ENCODE measurements at places on chromosomes 1 and 21.

DNA sequence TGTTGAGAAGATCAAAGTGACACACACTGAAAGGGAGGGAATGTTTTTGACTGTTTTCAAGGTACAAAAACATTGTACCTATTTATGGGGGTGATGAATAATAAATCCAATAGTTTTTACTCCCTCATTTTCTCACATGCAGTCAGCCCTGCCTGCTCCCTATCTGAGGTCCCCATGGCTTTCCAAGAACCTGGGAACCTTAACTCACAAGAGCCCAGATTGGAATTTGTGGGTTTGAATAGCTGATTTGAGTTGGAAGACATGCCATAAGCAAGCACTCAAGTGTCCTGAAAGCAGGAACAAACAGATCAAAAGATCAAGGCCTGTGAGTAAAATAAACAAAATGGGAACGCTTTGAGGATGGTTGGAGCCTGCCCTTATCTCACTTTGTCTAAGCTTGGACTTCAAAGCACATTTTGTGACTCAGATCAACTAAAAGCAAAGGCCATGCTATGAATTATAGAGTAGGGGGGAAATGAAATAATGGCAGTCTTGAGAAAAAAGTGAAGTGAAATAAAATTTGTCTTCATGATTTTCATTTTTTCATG, 136.6 kb downstream of the LYPLAL1 start:
- peak; percentile 47 for DNase-seq

- no peak for DNase-seq
Observed at GRCh38 chr1:239817276-239817675, 274.4 kb upstream of the FMN2 start.

DNA sequence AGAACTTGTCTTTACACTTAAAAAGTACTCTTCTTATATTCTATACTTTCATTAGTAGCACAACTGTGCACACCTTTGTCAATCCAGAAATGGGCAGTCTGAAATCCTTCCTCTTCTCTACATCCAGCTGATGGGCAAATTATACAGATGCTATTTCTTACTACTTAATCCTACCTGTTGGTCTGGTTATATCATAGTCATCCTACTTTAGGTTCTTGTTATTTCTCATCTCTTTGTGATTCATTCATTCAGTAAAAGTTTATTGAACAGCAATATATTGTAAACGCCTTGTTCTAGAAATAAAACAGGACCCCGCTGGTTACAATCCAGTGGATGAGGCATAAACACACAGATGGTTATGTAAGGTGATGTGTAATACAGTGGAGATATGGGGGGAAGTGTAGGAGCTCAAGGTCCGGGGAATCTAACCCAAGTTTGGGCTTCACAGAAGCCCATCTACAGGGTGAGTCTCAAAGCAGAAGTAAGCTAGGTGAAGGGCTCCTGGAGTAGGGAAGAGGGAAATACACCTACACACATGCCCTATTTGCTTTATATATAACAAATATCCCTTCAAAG, 11.8 kb upstream of the FUBP1 start:
- DNase-seq = no peak

DNA sequence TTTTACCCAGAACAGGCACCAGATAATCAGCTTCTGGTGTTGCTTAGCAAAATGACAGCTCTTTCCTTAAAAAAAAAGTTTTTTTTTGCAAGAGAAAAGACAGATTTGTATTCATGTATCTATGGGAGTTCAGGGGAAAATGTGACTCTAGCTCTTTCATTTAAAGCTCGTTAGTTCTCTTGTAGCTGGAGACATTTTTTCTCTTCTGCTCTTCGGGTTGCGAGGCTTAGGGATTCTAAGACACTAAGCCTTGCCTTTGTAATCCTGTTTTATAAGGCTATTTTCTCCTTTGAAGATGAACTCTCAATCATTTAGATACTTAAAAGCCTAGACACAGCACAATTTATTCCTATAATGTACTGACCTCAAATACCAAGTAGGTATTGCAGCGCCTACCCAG, 40.3 kb upstream of the EDARADD start:
- DNase-seq = no peak

- DNase-seq = no peak
Observed at GRCh38 chr1:99691175-99691574, 45.3 kb downstream of the PALMD start.

- DNase-seq = peak; percentile 75
Observed at GRCh38 chr1:206633708-206634121, 1.6 kb upstream of the DYRK3 start.

GRCh38 chr1:110112656-110113055, 413 bp downstream of the UBL4B start:
- no peak for DNase-seq

DNA sequence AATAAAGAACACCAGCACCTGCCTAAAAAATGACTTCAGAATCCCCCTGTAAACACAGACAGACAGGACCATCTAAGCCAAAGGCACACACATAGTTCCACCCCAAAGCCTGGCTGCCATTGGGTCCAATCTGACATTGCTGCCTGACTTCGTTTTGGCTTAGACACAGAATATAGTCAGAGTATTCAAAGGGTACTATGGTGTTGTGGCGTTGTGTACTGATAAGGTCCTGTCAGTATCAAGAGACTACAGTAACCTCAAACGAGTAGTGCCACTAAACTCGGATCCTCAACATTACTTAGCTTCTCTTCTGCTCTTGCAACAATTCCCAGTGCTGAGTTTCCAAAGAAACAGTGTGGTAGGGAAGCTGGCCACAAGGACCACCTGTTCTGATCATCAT, 169.3 kb upstream of the NR5A2 start:
- no peak for DNase-seq

DNA sequence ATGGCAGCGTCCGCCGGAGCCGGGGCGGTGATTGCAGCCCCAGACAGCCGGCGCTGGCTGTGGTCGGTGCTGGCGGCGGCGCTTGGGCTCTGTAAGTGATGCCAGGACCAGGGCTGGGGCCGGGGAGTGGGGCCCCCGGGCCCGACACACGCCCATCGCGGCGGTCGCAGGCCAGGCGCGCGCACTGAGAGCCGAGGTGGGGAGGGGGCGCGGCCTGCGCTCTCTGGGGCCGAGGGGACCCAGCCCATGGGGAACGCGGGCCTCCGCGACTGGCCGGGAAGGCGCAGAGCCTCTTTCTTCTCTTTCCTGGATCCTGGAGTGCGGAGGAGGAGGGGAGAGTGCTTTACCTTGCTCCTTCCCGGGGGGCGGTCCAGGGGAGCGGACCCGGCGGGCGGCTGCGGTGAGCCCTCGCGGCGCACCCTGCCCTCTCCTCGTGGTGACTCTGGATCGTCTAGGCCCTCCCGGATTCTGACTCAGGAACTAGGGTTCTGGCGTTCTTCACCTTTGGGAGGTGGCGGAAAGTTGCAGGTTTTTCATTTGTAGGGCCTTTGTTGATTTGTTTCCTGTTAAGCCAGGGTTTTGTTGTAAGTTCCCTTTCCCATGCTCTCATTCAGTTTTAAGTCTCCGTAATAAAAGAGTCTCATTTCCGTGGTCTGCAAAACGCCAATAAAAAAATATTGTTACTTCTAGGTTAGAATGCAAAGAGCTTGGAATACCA, 529 bp downstream of the MPZL1 start:
- peak; percentile 25 for DNase-seq

DNA sequence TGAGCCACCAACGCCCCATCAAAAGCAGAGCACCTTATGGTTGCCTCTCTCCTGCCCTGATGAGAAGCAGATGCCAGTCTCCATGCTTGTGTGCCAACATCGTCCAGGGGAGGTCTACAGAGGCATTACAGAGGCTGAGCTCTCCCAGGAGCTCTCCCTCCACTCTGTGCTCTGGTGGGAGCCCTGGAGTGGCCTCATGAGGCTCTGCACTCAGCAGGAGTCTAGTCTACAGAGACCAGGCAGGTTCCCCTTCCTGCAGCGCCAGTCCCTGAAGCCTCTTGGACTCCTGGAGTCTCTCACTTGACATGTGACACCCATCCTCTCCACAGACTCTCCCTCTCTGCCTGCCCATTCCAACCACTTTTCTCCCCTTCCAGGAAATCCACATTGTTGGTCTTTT, 3.4 kb downstream of the DCST1 start:
- no peak for DNase-seq

GRCh38 chr1:153586347-153586746, 20.7 kb upstream of the S100A2 start:
- DNase-seq = no peak

DNA sequence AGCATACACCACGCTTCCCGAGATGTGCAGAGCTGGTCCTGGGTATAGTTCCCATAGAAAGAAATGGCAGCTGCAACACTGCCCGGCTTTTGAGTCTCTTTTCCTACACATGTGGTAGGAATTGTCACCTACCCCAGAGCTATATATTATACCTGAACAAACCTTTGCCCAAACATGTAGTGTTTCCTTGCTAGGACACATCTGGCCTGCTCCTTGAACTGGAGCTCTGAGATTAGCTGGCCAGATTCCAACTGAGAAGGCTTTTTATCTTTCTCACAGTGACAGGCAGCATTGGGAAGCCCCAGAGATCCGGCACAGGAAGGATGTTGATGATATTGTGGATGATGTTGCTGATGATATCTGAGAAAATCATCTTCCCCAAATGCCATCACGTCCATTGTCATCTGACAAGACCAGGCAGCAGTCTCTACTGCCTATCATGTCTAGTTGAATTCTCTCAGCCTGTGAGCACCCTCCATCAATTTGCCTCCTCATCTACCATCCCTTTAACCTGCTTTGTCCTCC, 115.0 kb upstream of the SMYD2 start:
- no peak for DNase-seq

DNA sequence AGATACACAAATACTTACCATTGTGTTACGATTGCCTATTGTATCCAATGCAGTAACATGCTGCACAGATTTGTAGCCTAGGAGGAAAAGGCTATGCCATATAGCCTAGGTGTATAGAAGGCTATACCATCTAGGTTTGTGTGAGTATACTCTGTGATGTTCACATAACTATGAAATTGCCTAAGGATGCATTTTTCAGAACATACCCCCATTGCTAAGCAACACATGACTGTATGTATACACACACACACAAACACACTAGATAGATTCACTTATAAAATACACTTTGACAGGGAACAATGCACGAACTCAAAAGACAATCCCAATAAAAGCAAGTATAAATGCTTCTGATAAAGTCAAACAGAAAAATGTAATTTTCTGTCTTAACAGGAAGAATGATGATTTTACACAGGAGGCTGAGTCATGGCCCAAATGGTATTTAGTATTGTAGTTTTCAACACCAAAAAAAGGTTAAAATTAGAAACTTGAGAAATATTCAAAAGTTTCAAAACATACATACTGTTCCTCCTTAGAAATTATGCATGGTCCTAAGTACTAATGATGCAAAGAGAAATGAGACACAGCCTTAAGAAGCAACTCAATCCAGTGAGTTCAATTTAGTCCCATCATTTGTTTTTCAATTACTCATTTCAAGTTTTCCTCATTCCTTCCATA, 12.2 kb downstream of the FH start:
- no peak for DNase-seq

GRCh38 chr1:32291145-32291707, 657 bp upstream of the HDAC1 start:
- DNase-seq = peak; percentile 44

- no peak for DNase-seq
Observed at GRCh38 chr1:192159014-192159413, 752 bp downstream of the RGS18 start.

DNA sequence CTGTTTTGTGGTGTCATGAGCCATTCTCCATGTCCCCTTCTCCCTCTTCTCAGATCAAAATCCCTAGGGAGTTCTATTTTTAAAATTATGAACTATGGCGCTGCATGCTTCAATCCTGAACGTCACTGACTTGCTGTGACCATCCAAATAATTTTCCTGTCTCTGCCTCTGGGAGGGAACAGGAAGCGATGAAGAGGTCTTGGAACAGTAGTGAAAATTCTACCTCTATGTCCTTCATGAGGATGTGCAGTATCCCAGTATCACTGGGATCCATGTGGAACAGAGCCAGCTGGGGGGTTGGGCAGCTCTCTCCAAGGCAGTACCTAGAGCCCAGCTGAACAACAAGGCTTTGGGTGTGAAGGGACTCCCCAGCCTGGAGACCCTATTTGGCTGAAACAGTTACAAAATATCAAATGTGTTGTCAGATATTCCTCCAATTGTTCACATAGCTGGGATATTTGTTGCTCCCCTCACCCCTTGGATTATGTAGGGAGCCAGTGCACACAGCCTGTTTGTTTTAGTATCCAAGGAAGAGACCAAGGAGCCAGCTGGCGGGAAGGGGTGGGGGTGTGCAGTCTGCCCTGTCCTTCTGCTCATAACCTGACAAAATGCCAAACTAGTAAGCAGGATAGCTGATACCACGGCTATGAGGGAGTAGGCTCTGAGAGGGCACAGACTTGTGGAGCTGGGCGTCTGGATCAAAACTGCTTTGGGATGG, 7.6 kb downstream of the DCLRE1B start:
- DNase-seq = peak; percentile 48

DNA sequence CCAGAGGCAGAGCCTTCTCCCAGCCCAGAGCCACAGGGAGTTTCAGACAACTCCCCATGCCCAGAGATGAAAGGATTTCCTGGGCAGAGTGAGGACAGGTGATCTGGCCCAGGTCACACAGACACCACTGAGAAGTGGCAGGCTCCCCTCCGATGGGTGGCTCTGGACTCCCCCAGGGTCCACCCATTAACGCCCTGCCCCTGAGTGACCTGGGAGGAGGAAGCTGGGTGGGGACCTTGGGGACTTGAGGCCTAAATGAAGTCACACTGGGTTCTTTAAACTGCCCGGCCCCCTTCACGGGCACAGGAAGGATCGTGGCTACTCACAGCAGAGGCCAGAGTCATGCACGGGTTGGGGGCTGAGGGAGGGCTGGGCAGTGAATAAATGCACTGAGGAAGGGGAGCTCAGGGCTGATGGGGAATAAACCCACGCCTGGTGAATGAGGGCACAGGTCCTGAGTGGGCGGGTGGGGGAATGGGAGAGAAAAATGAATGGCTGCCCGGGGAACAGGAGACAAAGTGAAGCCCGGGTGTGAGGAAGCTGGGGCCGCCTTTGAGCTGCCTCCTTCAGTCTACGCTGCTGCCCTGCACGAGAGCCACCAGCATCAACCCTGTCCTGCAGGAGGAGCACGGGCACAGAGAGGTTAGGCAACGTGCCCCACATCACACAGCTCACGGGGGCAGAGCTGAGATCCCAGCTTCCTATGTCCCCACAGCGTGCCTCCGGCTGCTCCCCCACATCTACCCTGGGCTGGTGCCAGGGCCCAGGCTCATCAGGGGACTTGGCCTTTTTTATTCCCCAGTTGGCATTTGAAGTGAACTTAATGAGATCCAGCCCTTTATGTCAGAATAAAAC, 404.3 kb downstream of the MATN1 start:
- no peak for DNase-seq

DNA sequence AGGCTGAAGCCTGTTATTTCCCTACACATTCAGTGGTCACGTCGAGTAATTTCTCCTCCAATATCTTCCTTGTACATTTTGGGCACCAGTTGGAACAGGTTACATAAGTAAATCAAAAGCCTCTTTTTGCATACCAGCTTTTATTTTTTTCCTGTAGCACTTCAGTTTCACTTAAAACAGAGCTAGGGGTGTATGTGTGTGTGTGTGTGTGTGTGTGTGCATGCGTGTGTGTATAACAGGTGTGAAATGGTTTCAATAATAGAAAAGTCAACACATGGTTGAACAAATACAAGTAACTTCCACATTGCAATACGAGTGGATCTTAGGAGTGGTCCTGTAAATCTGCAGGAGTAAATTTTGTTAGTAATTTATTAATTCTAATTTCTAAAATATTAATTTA, 3.0 kb upstream of the MAN1A2 start:
- DNase-seq = no peak

- DNase-seq = peak; percentile 69
Observed at GRCh38 chr1:16926491-16927073, 4.9 kb downstream of the CROCC start.

GRCh38 chr21:42684109-42684916, 30.9 kb downstream of the PDE9A start:
- no peak for DNase-seq

- DNase-seq = no peak
Observed at GRCh38 chr1:93712741-93713140, 31.1 kb upstream of the BCAR3 start.

Measured in astrocyte of the spinal cord (primary cell).